ENCODE measurements at places on chromosomes 16 and 17.

DNA sequence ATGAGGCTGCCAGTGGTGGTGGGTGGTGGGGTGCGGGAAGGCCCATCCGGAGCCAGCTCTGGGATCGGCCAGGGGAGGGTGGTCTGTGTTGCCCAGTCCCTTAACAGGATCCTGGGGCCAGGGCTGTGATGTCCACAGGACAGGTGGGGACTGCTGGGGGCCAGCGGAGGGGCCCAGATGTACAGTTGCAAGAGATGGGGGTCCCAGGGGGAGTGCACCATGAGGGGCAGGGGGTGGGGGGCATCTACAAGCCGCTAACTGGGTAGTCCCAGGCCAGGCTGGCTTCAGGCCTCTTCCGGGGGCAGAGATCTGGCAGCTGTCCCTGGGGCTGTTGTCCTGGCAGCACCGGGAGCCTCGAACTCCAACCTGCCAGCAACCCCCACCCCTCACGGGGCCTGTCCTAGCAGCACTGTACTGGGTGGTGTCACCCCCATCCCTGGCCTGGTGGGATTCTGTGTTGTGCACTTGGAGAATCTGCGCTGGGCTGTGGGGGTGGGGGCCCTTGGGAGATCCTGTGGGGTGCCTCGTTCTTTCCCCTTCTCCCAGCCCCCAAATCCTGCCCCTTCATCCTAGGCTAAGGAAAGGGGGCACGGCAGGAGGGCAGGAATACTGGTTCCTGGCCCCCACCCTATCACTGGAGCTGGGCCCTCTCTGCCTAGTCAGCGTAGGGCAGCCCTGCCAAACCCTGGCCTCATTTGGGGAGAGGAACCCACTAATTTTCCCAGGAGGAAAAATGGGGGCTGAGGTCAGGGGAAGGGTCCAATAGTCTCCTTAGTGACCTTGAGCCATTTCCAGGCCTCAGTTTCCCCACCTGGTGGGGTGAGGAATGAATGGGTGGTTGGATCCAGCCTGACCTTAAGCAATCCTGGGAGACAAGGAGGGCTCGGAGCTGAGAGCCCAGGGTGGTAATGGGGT is 1.4 kb downstream of the MTSS2 start:
- DNase-seq, result no peak

DNA sequence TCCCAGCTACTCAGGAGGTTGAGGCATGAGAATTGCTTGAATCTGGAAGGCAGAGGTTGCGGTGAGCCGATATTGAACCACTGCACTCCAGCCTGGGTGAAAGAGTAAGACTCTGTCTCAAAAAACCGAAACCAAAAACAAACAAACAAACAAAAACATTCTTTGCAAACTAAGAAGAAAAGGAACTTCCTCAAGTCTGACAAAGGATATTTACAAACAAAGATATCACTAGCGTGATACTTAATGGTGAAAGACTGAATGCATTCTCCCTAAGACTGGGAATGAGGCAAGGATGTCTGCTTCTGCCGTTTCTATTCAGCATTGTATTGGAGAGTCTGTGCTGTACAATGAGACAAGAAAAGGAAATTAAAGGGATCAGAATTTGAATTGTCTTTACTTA is 10.5 kb upstream of the MPO start:
- no peak for DNase-seq

DNA sequence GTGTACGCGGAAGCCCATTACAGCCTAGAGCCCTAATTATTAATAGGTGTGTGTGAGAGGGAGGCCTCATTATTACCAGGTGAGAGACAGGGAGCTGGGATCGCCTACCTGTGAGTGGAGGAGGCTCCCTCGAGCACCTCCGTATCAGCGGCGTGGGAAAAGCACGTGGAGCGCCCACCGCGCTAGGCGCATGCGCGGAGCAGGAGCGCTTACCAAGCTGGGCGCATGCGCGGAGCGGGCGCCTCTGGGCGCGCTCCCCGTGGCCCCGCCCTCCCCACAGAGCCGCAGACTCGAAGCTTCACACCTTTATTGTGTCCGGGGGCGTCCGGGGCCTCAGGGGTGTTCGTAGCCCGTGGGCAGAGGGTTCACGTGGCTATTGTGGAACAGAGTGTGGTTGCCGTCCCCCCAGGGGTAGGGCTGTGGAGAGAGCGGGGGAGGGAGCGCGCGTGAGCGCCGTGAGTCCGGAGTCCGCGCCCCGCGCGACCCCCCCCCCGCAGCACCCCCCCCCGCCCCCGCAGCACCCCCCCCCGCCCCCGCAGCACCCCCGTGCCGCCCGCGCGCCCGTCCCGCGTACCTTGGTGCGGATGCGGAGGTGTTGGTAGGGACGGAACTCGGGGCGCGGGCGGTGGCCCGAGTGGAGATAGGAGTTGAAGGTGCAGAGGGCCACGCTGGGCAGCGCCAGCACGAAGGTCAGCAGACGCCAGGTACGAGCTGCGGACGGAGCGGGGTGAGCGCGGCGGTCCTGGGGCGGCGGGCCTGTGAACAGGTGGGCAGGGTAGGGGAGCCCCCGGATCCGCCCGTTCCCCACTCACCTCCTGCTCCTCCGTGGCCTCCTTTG is 500 bp downstream of the COX6A2 start:
- peak; percentile 75 for DNase-seq

DNA sequence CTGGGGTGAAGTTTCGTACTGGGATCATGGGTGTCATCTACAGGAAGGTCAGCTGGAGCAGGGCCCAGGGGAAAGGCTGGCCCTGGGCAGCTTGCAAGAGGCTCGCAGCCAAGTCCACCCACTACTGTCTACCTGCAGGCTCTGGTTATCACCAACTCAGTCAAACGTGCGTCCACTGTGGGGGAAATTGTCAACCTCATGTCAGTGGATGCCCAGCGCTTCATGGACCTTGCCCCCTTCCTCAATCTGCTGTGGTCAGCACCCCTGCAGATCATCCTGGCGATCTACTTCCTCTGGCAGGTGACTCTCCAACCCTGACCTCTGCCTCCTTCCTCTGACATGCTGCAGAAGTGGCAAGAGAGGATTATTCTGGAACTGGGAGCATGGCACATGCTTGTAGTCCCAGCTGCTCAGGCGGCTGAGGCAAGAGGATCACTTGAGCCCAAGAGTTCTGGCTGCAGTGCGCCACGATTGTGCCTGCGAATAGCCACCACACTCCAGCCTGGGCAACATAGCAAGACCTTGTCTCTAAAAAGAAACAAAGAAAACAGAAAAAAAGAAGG is 29.2 kb downstream of the ABCC3 start:
- no peak for DNase-seq

DNA sequence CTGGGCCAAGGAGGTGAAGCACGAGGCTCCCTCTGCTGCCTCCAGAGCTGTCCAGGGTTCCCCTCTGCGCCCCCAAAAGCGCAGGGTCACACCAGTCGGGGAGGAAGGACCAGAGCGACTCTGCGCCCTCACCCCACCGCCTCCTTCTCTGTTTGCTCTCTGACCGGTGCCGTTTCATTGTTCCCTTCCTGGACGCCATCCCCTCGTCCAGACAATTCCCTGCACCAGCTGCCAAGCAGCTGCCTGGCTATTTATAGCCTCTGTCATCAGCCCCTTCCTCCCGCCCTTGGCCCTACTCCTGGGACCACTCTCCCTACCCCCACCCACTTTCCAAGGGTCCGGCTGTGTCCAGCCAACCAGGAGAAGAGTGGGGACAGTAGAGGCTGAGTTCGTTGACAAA is 68.8 kb upstream of the CREBBP start:
- no peak for DNase-seq

- no peak for DNase-seq
These were observed 28.2 kb upstream of the HAS3 start for GRCh38 chr16:69077251-69077650.

GRCh38 chr16:726438-727290 is at the start of the genes CCDC78 and HAGHL:
Gene CCDC78, minus strand, starts transcription at chr16:726443. Its CDS starts 76 bp downstream, at chr16:726367.
Gene HAGHL, plus strand, starts transcription at chr16:727106. Its CDS starts 404 bp downstream, at chr16:727510.
- peak; percentile 63 for DNase-seq

- DNase-seq, result no peak
These were observed 8.4 kb upstream of the PKMYT1 start for GRCh38 chr16:2988590-2989099.

Data from stimulated activated CD4-positive, alpha-beta T cell treated with anti-CD3 and anti-CD28 coated beads, Interleukin-4, amount 100 ng/mL, for 1 hour (primary cell).